ENCODE measurements at places on chromosomes 16 and 17.

GRCh38 chr16:85681255-85681654 is 7.5 kb downstream of the GINS2 start:
- no peak for DNase-seq

GRCh38 chr16:66006485-66006884 is 360.0 kb upstream of the CDH5 start:
- DNase-seq: no peak

- DNase-seq: no peak
These were observed 3.6 kb downstream of the RSKR start for GRCh38 chr17:28610376-28610775.

- DNase-seq: no peak
These were observed 25.4 kb downstream of the RTN4RL1 start for GRCh38 chr17:1999557-2000251.

GRCh38 chr17:41322094-41322902 is 6.8 kb upstream of the KRTAP17-1 start:
- peak; percentile 24 for DNase-seq

DNA sequence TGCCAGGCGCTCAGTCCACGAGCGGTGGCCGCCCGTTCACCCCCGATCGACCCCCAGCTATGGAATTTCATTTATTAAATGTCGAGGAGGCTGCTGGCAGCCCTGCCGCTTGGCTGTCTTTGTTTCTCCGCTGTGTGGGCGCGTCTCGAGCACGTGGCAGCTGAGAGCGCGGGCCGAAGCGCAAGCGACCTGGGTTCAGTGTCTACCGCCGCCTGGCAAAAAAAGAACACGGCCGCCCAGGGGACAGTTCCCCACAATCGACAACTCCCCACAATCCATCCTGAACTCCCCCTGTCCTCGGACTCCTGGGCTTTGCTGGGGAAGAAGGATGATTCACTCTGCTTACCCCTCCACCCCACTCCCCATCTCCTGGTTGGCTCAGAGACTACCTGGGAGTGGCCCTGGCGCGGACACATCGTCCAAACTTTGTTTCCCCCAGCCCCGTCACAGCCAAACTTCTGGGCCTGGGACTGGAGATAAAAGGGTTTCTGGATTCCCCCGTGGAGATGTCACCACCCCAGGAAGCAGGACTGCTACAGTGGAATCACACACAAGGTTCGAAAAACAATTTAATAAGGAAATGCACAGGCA is 1.7 kb upstream of the ANKRD13B start:
- peak; percentile 90 for DNase-seq

DNA sequence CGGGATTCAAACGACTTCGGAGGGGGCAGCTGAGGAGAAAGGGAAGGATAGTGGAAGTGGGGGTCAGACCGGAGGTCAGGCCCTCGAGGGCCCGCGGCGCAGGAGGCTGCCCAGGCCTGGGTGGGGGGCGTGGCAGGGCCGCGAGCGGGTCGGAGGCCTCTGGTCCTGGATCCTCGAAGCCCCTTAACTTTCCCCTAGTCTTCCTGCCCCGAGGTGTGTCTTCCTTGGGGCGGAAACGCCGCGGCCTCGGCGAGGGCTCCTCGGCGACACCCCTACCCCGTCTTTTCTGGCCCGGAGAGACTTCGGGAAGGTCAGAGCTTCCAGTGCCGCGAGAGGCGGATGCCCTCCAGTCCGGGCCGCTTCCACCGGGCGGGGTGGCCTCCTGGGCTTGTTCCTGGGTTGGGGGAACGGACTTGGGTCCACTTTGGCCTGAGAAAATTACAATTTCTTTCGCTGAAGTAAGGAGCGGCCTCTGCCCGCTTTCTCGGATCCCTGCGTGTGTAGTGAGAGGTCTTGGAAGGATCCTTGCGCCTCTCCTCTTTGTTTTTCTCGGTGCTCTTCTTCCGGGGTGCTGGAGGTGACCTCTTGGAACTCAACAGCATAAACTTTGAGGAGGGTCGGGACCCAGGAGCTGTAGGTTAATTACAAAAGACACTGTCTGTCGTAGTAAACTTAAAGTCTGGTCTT is 491 bp downstream of the IST1 start:
- DNase-seq: no peak

DNA sequence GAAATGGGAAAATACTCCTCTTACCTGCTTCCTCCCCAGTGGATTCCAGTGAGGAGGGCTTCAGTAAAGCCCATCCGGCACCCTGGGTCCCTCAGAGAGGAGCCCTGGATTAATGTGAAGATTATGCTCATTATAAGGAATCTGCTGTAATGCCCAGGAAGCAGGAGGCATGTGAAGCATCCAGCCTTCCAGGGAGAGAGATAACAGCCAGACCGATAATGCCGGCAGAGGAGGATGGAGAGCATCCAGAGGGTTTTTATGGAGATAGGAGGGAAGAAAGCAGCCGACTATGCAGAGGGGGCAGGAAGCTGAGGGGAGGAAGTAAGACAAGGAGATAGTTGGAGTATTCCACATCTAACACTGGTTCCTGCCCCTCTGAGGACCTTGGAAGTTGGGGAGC is 53.7 kb upstream of the TMEM132E start:
- no peak for DNase-seq

DNA sequence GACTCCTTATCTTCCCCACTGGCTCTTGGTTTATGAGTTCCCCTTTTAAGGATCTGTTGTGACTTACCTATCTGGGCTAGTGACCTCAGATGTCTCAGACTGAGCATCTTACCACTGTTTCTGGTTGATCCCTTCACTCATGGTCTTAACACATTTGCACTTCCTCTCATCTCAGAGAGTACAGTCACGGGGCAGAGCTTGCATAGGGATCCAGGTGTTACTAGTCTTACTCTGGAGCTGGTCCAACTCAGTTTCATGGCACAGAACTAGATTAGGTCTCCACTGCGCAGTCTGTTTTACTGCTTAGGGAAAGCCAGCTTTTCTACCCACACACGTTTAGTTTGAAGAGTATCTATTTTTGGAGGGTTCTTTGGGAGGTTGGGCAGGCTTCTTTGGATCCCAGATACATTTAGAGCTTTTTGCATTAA is 10.2 kb downstream of the GABARAPL2 start:
- no peak for DNase-seq

DNA sequence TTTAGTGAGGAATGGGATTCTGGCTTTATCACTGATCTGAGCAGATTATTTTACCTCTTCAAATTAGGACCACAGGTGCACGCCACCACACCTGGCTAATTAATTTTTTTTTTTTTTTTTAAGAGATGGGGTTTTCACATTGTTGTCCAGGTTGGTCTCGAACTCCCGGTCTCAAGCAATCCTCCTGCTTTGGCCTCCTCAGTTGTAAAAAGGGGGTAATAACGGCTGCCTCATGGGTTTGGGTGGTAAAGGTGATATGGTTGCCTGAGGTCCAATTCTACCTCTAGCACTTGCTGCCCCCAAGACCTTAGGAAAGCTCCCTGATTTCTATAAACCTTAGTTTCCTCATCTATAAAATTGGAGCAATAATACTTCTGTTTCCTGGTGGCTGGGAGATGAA is 130.7 kb upstream of the HS3ST2 start:
- no peak for DNase-seq

- no peak for DNase-seq
These were observed 559 bp downstream of the MVD start for GRCh38 chr16:88662222-88662842.

DNA sequence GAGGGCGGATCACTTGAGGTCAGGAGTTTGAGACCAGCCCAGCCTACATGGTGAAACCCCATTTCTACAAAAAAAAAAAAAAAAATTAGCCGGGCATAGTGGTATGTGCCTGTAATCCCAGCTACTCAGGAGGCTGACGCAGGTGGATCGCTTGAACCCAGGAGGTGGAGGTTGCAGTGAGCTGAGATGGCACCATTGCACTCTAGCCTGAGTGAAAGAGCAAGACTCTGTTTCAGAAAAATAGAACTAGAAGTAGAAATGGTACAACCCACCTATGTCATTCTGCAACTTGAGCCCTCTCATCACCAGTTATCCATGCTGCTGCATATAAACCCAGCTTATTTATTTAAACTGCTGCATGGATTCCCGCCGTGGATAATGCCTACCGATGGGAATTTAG is 1.6 kb downstream of the SCNN1B start:
- no peak for DNase-seq

DNA sequence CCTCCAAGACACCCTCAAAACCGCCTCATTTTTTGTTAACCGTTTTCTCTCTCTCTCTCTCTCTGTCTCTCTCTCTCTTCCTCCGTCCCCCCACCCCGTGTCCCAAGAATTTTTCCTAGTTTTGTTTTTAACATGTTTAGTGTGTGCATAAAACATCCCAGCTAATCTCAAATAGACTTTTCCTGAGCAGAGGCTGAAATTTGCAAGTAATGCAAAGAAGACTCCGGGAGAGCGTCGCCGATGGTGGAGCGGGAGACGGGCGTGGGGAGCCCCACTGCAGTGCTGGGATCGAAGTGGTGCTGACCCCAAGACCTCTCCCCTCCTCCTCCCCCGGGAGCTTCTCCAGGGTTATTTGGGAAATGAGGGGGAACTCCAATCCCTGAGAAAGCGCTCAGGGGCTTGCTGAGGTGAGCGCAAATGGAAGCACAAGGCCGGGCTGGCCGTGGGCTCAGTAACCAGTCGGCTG is 4.7 kb upstream of the DLX4 start:
- DNase-seq: no peak

GRCh38 chr16:81006211-81006812 is 373 bp downstream of the CMC2 start:
- DNase-seq: no peak

DNA sequence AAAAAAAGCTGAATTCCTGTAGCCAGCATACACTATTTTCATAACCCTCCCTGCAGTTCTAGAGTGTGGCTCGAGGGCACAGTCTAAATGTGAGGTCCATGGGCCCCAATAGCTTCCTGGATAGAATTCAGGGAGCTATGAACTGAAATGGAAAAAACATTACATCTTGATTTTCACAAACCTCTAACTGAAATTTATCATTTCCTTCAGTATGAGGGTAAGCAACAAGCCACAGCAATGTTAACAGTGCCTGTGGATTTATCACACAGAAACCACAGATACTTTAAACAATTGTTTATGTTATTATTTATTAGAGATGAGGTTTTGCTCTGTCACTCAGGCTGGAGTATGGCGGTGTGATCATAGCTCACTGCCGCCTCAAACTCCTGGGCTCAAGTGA is 18.2 kb downstream of the TMEM92 start:
- no peak for DNase-seq

DNA sequence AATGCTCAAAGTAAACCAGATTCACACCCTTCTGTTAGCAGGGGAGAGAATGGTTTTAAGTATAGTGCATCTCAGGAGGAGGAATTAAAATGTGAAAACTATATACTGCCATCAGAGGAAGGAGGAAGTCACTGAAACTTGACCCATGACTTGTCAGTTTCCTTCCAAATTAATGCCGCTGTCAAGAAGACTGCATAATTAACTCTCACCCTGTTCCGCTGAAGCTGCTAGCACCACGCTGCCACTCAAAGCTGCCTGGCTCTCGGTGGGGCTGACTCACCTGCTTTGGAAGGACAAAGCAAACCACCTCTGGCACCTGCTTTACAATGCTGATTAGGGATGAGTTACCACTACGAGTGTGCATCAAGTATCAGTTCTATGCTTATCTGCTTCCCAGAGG is 37.8 kb upstream of the ULK2 start:
- no peak for DNase-seq

- DNase-seq: no peak
These were observed 109.9 kb downstream of the METRNL start for GRCh38 chr17:83189044-83190003.

GRCh38 chr16:72467157-72467759 is 295.3 kb upstream of the PMFBP1 start:
- peak; percentile 15 for DNase-seq

DNA sequence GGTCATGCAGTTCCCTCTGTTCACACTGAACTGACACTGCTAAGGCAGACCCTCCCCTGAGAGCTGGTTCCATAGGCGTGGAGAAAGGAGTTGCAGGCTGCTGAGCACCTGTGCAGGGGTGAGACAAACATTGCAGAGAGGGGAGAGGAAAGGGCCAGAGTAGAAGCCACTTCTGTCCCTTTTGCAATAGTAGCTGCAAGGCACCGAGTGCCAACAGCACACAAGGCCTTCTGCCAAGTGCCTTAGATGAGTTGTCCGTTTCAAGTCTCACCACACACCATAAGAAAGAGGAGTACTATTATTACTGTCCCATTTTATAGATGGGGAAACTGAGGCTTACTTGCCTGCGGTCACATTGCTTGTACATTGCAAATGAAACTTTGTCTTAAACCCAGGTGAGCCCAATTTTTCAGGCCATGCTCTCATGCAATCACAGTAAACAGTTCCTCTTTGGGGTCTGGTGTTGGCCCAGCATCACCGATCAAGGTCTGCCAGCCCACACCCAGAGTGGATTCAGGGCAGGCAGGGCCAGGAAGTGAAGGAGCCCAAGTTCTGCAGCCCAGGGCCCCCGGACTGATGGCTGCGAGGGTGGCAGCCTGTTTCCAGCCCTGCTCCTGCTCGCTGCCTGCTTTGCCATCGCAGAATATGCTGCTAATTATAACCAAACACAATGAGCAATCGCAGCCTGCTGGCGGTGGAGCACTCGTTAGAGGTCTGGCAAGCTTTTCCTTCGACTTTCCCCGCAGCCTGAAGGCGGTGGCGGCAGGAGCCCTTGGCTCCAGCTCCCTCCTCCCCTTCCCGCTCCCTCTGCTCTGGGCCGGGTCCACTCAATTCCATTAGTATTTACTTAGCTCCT is 36.8 kb upstream of the DYNLL2 start:
- peak; percentile 60 for DNase-seq

- no peak for DNase-seq
These were observed 25.4 kb downstream of the NAGPA start for GRCh38 chr16:5008311-5008731.

DNA sequence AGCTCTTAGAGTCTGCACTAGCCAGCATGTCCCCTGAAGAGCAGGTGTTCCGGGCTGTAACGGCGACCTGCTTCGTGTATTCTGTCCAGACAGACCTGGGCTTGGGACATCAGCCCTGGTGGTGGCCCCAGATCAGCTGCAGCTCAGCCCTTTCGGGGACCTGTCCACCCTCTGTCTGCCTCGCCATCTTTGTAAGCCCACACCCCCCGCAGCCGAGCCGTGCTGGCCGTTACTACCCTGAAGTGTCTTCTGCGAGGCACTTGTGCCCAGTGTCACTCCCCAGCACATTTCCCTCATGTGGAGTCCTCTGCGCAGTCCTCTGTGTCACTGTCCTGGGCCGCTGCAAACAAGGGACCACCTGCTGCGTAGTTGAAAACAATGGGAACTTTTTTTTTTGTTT is 10.4 kb downstream of the CARD14 start:
- DNase-seq: no peak
